ENCODE measurements at places on chromosomes 1 and 21.

- no peak for DNase-seq
These were observed 173.1 kb downstream of the TGFB2 start for GRCh38 chr1:218518216-218518740.

- no peak for DNase-seq
These were observed 1.7 kb downstream of the SNAP47 start for GRCh38 chr1:227736814-227737432.

- no peak for DNase-seq
These were observed 2.1 kb downstream of the LRRC42 start for GRCh38 chr1:53948291-53948690.

DNA sequence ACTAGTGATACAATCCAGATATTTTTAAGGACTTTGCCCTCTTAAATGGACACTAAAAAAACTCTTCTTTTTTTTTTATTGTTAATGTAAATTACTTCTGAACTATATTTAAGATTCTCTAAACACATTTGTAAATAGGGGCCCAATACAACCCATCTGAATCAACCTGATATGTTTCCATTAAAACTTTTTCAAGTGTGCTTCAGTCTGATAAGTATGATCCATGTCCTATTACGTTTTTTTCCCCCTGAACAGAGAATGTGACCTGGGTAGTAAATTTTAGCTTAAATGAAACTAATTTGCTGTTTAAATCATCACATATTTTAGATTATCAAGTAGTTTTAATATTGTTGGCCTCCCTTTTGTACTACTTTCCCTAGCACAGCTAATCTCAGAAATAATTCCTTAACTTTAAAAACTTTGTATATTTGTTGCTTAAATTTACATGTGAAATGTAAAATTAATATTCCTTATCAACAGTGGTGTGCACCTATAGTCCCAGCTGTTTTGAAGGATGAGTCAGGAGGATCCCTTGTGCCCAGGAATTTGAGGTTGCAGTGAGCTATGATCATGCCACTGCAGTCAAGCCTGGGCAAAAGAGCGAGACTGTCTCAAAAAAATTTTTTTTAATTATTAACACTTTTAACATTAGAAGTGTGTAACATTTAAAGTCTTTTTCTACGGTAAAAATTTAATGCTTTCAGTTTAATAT, 3.0 kb upstream of the PKN2 start:
- DNase-seq, result no peak

- DNase-seq, result no peak
These were observed 940 bp upstream of the PRKCZ start for GRCh38 chr1:2049225-2049717.

GRCh38 chr1:227587968-227588367, 24.6 kb downstream of the ZNF678 start:
- DNase-seq, result no peak

DNA sequence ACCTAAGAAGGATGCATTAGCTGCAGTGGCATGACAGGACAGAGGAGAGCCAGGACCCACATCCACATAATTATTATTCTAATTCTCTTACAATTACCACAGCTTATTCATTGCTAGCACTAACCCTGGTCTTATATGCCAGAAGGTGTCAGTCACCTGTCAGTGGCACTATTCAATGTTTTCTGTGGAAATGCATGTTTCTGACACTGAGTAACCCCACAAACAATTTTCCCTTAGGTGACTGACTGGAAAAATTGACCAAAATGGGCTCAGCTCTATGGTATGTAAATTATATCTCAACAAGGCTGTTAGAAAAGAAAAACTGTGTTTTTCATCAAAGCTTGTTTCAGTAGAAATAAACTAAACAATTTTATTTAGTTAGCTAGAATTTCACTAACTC, 117.9 kb upstream of the KRTAP19-8 start:
- DNase-seq, result no peak

GRCh38 chr1:234495231-234495990, 16.4 kb upstream of the TARBP1 start:
- DNase-seq, result peak; percentile 52

DNA sequence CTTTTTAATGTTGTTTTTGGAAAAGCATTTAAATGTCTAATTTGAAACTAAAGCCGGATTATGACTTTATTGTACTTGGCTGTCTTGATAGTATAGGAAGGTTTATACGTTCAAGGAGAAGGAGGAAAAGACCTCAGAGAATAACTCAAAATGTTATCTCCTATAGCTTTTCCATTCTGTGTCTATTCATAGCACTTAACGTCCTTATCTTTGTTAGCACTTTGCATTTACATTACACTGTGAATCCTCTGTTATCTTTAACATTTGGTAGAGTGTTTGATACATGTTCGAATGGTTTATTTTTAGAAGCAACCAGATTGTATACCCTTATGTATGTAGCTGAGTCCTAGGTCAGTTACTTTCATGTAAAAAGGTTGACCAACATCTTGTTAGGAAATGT, 50.8 kb upstream of the PODN start:
- DNase-seq, result no peak

DNA sequence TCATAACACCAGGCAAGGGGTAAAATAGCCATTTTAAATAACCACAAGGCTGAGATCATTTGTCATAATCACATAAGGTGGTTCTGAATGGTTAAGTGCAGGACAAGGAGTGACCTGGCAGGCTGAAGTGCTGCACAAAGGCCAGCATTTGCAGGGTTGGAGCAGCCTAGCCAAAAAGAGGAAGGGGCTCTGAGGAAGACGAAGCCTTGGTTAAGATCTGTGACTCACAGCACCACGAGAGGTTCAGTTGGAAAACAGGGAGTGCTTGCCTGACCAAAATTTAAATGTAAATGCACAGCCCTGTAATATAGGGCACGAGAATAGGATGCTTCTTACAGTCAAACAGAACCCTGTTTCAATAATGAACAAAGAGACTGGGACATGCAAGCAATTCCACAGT, 12.1 kb downstream of the ATP5PF start:
- DNase-seq, result no peak

DNA sequence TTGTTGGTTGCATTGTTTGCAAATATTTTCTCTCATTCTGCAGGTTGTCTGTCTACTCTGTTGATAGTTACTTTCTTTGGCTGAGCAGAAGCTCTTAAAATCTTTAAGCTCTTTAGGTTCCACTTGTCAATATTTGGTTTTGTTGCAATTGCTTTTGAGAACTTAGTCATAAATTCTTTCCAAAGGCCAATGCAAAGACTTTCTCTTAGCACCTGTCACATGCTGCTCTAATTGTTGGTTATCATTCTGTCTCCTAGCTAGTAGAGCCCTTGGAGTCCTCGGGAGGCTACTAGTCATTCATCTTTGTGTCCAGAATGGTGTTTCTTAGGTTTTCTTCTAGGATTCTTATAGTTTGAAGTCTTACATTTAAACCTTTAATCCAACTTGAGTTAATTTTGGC, 312.7 kb upstream of the PROX1 start:
- DNase-seq, result no peak

DNA sequence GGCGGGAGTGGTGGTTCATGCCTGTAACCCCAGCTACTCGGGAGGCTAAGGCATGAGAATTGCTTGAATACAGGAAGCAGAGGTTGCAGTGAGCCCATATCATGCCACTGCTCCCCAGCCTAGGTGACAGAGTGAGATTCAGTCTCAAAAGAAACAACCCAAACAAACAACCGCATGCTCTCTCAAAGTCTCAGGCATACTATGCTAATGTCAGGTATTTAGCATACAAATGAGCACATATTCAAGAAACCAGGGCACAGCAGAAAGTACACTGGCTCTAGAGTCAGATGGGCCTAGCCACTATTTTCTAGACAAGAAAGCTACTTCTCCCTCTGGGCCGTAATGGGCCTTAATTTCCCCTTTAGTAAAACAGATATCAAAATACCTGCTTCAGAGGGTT, 55.0 kb downstream of the ELAVL4 start:
- DNase-seq, result no peak

DNA sequence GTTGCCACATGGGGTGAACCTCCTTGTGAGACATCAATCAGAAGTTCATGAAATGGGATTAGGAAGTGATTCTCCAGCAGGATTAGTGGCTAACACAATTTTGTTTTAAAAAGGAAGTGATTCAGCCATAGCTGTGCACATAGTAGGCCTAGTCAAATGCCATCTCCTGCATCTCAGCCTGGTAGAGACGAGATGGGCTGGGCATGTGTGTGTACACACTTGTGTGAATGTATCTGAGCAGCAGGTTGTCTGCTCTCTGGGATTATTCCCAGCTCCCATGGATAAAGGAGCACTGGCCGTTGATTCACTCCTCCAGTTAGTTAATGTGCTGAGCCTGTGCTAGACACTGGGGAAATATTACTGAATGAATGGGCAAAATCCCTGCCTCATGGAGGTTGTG, 2.0 kb downstream of the FOXE3 start:
- DNase-seq, result no peak

DNA sequence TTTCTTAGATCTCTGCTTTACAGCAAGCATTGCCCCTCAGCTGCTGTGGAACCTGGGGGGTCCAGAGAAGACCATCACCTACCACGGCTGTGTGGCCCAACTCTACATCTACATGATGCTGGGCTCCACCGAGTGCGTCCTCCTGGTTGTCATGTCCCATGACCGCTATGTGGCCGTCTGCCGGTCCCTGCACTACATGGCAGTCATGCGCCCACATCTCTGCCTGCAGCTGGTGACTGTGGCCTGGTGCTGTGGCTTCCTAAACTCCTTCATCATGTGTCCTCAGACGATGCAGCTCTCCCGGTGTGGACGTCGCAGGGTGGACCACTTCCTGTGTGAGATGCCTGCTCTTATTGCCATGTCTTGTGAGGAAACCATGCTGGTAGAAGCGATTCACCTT, 33.4 kb upstream of the OR2B11 start:
- DNase-seq, result no peak

GRCh38 chr21:44626262-44626661, 631 bp upstream of the KRTAP10-9 start:
- no peak for DNase-seq

DNA sequence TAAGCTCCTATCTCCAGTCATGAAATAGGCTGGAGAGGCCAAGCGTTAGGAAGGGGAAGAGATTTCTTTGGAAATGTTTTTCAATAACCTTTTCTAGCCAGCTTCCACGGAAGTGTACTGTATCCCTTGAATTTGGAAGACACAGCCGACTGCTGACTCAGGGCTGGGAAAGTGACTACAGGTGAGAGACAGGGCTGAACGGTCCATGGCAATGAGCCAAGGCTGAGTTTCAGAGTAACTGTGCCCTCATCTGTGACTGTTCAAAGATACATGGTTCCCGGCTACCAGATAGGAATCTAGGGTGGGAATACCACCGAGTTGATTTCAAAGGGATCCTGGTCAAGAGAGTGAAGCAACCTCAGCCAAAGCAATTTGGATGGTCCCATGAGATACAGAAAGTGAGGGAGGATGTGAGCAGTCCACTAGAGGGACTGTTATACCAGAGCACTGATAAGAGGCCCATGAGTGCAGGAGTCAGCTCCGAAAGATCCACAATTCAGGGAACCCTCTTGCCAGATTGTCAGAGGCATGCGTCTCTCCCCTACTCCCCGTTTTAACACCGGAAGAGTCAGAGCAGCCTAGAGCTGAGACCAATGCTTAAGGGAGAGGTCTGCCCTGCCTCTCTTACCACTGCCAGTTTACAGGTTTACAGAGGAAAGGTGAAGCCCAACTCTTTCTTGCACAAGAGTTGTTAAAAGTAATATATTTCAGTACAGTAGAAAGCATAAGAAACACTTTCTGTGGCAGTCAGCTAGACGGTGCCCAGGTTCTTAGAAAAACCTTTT, 3.2 kb upstream of the KRTAP19-8 start:
- no peak for DNase-seq

GRCh38 chr1:3020263-3020909, 881 bp upstream of the ACTRT2 start:
- no peak for DNase-seq

DNA sequence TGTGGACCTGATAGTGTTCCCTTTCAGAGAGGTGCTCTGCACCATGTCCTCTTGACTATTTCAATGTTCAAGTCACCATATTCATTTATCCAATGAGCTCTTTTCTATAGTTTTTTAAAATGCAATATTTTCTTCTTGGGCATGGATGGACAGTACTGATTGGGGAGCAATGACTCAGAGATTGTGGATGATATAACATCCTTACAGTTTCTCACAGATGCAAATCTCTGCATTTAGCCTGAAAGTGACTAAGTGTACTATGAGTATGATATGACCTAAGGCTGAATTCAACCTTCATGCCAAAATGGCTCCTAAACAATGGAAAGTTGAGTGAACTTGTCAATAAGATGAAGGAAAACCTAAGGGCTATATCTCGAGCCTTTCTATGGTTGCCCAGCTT, 36.5 kb downstream of the C4BPA start:
- DNase-seq, result no peak

GRCh38 chr21:44288251-44289110, 2.8 kb downstream of the AIRE start:
- no peak for DNase-seq

DNA sequence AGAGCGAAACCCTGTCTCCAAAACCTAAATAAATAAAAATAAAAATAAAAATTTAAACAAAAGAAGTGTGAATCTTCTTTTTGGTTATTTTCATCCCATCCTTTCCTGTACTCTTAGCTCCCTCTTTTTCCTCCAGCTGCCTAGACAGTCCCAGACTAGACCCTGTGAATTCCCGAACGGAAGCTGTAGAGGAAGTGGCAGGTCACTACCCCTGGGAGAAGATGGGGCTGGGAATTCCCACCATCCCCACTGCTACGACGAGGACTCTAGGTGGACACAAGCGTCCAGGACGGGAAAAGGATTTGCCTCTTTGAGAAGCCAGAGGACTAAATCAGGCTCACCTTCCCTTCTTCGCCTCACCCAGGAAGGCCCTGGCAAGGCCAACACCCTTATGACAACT, 12.6 kb downstream of the RHBDL2 start:
- DNase-seq, result no peak

DNA sequence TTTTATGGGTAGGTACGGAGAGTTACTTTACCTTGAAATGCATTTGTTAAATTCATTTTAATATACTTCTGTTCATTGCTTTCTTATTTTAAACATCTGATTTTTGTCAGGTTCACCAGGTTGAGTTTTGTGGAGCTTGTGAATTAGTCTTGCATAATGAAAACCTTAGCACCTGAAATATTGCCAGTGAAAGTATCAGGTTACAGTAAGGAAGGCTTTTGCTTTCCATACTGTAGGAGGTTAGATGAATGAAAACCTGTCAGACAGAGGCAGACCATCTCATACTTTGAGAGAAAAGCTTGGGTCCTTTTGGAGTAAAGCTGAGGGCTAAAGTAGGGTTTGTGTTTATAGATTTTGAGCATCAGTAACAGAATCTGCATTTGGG, 34.7 kb downstream of the THRAP3 start:
- DNase-seq, result no peak

All from AG09319 (cell line).